ENCODE measurements at places on chromosomes 4 and X. TPM values are rescaled to one million over a fixed set of nuclear protein-coding genes. Genes with fewer than 3 reads are reported as not detected.

SOWAHD gene
- 8.9 TPM for polyA plus RNA-seq

DNA sequence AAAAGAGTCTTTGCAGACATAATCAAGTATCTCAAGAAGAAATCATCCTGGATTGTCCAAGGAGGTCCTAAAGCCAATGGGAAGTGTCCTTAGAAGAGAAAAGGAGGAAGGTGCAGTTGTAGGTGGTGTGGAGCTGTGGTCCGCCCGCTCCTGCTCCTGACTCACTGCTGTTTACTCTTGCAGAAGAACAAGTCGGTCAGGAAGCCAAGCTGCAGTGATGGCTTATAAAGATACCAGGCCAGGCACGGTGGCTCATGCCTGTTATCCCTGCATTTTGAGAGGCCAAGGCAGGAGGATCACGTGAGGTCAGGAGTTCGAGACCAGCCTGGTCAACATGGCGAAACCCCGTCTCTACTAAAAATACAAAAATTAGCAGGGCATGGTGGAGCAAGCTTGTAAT is 66.4 kb upstream of the ATP6AP2 start:
- DNase-seq, result no peak

NHS gene
- not detected for polyA plus RNA-seq

GRCh38 chr4:16707874-16708273 is 190.6 kb downstream of the LDB2 start:
- DNase-seq, result no peak

DNA sequence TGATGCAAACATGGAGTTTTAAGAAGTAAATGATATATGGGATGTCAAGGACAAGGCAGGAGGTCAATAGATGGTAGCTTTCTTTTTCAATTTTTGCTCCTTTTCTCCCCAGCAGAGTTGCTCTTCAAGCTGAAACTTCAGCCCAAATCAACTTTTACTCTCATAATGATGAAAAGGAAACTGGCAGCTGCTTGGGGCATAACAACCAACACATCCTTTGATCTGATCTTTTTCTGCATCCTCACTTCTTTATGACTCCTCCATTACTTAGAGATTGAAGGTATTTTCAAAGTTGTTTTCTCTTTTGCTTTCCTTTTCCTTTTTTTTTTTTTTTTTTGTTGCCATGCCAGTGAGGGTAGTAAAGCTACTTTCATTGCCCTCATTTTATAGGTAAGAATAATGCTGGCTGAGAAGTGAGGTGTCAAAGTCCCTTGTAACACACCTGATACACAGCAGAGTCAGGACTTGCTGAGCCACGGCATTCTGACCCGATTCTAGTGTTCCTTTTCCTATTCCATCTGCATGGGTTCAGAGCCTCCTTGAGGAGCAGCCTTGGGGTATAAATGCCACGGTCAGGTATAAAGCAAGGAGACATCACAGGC is 26.9 kb downstream of the SLC2A9 start:
- DNase-seq, result no peak

ADAMTS3 gene
- polyA plus RNA-seq, result not detected

GPRIN3 gene
- not detected for polyA plus RNA-seq

DNA sequence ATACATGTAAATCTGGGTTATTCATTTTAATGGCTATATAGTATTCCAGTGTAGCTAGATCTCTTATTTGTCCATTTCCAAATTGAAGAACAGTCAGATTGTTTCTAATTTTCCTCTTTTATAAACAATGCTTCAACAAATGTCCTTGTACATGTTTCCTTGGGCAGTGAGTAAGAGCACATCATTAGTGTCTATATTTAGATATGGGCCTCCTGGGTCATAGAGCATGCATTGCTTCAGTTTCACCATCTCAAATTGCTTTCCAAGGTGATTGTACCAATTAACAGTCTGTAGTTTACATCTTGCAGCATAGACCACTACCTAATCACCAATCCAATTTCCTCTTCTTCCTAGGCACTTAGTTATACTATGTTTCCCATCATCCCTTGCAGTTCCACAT is 13.4 kb downstream of the PHKA2 start:
- no peak for DNase-seq

GRCh38 chr4:80141543-80141942 is 55.8 kb upstream of the PRDM8 start:
- no peak for DNase-seq

DNA sequence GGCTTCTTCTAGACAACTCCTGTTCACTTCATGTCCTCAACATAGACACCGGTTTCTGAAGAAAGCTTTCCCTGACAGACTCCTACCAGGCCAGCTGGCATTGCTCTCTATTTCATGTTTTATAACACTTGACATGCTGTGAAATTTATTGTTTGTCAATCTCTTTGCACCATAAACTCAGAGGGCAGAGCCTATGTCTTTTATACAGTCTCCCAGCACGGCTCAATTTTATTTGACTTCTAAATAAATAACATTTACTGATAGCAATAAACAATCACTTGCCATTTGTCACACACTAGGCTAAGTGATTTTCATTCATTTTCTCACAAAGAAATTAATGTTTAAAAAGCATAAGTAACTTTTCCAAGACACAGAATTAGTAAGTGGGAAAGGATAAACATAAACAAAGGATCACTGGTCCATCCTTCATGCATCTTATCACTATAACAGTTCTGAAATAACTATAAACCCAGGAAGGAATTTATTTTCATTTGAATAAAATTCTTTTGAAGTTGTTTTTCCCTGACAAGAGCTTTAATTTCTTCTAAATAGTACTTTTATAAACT is 577.6 kb downstream of the TECRL start:
- DNase-seq, result no peak

DNA sequence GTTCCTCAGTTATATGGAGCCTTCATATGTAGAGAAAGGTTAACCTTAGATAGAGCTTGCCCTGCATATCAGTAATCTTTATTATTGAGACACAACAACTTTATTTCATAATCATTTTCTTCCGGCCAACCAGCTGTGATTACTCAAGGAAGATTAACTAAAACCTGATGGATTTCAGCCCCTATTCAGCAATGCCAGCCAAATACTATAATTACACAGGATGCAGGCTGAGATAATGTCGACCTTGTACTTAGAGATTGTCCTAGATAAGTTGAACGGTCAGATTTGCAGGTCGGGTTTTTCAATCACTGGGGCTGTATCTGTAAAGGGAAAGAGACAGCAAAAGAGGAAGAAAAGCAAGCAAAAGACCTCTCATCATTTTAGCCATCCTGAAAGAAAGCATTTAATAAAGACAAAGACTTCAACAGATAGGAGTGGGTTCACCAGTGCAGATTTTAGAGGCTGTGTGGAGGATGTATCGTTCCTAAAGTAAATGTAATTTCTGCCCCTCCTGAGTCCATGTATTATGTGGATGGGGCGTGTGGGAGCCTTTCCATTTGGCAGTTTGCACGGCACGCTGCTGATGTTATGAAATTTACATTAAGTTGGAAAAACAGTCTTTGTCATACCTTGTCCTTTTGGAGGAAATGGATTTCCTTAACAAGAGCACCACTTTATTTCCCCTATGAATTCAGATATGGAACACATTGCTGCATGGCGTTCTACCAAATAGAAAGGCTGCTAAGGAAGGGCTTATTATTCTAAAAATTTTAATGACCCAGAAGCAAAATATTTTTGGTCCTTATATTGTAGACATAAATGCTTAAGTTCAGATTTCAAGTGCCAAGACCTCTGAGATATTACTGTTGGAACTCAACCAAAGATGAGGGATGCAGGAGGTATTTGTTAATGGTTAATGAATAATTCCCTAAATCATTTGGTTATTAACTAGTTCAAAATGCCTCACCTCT is 496.7 kb downstream of the SPRY1 start:
- DNase-seq, result no peak

CLDN2 gene
- not detected for polyA plus RNA-seq

DNA sequence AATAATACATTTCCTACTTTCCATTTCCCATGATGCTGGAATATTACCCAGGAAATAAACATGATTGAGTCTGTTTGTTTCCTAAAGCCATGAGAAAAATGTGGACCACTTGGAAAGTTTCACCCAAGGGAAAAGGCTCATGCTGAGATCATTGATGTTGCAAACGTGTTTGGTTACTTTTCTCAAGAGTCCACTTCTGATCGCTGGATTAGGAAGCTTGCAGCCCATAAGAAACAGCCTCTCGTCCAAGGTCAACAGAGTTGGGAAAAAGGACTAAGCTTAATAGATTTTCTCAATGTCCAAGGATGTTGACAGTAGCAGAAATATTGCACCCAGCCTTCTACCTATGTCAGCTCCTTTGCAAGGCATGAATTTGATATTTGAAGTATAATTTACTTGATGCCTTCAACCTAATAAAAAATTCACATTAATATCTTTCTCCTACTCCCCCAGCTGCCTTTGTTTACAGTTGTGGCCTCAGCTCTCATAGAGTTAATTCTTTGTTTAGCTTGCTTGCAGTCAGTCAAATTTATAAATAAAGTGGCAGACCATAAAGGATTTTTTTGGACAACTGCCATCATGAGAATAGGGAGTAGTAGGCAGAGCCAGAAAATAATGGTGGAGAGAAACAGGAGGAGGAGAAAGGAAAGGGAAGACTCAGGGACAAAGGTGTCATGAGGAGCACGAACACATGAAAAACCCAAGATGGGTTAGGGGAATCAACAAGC is 65.6 kb upstream of the BLTP1 start:
- no peak for DNase-seq

VEGFC gene
- polyA plus RNA-seq, result not detected

DNA sequence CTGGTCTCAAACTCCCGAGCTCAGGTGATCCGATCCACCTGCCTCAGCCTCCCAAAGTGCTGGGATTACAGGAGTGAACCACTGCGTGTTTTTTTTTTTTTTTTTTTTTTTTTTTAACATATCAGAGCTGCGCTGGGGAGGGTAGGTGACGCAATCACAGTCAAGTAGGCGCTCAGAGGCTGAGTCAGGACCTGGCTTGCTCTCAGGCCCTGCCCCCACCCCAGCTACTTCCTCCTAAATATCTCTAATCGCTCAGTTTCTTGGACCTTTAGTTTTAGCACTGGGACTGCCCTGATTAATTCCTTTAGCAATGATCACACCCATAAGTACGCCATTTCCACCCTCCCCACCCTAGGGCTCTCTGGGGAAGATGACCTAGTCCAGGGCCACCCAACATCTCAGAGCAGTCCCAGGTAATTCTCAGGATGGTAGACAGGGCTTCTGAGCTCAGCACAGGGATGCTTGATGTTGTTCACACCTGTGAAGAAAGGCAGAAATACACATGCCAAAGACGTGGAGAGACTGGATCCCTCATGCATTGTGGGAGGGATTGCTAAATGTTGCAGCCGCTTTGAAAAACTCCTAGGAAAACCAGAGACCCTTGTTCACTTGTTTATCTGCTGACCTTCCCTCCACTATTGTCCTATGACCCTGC is 50.2 kb downstream of the DDX3X start:
- DNase-seq, result no peak

PRR32 gene
- polyA plus RNA-seq, result not detected

XKRX gene
- 2.0 TPM for polyA plus RNA-seq

WDR19 gene
- 10.6 TPM for polyA plus RNA-seq

NDP gene
- polyA plus RNA-seq, result not detected

GRCh38 chr4:158775091-158775651 is 6.3 kb downstream of the FNIP2 start:
- no peak for DNase-seq

DUX4 gene
- not detected for polyA plus RNA-seq

KIAA1210 gene
- not detected for polyA plus RNA-seq

SPANXC gene
- polyA plus RNA-seq, result not detected

- no peak for DNase-seq
Observed at GRCh38 chr4:108906006-108906405, 143.2 kb upstream of the ETNPPL start.

- no peak for DNase-seq
Observed at GRCh38 chrX:86329174-86329573, 180.9 kb downstream of the DACH2 start.

CXorf65 gene
- 2.0 TPM for polyA plus RNA-seq

DGKK gene
- polyA plus RNA-seq, result not detected

DNA sequence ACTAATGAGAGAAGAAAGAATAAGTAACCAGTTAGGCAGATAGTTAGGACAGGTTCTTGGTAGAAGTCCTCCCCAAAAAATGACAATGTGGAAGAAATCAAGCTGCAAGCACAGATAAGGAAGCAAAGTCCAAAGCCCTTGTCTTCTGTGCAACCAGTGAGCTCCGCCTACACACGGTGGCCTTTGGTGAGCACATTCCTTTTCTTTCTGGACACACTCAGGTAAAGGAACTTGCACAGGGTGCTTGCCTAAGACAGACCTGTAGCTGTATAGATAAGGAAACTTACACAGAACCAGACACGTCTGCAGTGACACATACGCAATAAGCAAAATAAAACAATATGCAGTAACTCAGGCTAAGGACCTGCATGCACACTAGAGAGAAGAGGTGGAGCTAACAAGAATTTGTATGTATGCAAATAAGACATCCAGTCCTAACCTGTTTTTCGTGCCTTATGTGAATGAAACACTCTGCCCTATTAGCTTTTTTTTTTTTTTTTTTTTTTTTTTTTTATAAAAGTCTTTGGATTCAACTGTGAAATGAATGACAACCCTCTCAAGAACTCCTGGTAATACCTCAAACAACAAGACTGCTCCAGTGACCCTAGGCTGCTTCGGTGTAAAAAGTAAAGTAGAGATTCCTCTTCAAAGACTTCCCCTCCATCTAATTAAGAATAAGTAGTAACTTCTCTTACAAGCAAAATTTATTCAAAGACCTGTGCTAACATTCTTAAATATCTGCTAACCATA is 48.8 kb downstream of the UGT2B10 start:
- no peak for DNase-seq

TKTL1 gene
- polyA plus RNA-seq, result 0.38 TPM

DNA sequence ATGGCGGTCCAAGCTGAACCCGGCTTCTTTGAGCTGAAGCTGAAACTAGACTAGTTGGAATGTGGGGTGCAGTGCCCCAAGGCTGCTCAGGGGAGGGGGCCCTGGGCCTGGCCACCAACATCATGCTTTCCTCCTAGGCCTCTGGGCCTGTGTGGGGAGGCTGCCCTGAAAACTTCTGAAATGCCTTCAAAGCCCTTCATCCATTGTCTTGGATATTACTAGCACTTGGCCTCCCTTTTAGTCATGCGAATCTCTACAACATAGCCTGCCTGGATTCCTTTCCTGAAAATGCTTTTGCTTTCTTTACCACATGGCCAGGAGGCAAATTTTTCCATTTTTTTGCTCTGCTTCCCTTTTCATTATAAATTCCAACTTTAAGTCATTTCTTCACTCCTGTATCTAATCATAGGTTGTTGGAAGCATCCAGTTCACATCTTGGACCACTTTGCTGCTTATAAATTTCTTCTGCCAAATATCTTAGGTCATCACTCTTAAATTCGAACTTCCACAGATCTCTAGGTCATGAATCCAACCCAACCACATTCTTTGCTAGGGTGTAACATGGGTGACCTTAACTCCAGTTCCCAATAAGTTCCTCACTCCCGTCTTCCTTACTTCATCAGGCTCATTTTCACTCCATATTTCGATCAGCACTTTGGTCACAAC is 103.4 kb downstream of the DDIT4L start:
- no peak for DNase-seq

DNA sequence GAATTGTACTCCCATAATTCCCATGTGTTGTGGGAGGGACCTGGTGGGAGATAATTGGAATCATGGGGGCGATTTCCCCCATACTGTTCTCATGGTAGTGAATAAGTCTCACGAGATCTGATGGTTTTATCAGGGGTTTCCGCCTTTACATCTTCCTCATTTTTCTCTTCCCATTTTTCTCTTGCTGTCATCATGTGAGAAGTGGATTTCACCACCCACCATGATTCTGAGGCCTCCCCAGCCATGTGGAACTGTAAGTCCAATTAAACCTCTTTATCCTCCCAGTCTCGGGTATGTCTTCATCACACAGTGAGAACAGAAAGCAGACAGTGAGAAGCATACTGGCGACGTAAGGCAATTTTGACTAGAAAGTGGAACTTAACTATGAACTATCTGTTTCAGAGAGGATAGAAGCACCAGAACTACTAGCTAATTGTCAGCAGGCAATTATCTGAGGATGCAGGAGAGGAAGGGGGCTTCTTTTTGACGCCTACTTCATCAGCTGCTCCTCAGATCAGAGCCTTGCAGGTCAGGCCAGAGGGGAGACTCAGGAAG is 8.5 kb upstream of the GPR50 start:
- no peak for DNase-seq
